NCI-H1105 treated with DMSO at 0.1 percent for 48 hours (cell line): ENCODE measurements at places on chromosomes 2 and 18.

DNA sequence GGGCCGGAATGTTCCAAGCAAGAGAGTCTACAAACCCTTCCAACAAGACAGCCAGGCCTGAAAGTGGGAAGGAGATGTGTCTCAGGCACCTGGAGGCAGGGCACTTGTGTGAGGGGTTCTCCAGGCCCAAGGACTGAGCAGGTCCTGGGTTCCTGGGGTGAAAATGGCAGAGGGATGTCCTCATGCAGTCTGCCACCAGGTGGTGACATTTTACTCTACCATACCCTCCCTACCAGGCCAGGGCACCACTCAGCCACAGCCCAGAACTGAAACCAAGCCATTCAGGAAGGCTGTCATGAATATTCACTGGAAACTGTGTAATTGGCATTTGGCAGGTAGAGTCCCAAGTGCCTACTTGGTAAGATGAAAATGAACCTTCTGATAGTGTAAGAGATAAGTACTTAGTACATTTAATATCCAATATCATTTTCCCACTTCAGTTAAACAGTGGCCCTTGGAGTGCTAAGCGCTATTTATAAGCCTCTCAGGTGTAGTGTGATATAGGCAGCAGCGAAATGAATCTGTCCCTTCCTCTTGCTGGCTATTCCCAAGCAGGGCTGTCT, 185.1 kb downstream of the MYO5B start:
- DNase-seq, result peak; percentile 69

DNA sequence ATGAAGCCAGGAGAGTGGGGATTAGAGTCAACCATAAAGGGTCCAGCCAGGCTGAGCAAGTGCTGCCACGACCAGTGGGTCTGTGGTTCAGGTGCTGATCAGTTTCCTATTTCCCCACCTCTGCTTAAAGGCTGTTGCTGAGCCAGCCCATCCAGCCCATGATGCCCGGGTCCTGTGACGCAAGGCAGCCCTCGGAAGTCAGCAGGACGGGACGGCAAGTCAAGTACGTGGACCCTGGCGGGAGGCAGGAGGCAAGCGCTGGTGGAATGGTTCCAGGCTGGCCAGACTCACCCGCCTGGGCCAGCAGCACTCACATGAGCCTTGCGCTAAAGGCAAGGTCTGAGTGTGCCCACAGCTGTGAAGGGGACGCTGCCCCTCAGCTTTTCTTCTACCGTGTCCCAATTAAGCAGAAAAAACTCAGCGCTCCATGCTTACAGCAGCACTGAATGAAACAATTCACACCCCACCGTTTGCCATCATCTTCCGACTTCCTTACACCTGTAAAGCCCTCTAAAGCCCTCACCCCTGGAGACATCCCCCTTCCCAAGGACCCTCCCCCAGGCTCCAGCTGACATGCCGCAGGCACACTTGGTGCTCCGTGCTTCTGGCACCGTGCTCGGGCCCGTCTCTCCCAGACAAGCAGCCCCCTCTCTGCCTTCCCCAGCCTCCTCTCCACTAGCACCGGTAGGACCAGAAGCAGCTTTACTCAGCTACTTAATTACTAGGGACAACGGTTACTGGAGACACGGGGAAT, 11.3 kb upstream of the RPL31 start:
- DNase-seq, result no peak

- peak; percentile 33 for DNase-seq
These were observed 259.6 kb downstream of the CLIP4 start for GRCh38 chr2:29374823-29375222.

GRCh38 chr18:26468931-26469340, 79.4 kb downstream of the KCTD1 start:
- DNase-seq, result peak; percentile 52

DNA sequence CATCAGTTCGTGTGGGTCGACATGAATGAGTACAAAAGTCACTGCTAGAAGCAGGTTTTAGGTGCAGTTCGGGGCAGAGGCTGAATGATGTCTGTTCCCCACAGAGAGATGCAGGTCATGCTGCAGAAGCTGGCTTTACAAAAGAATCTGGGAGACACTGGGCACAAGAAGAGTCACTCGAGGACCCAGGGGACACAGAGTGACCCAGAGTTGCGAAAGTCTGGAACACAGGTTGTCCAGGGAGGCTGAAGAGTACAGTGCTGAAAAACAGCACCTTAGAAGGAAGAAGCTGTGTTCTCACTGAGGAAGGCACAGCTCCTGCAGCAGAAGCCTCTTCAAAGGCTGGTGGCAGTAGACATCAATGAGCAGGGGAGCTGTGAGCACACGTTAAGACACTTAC, 14.8 kb downstream of the CACNB4 start:
- no peak for DNase-seq

GRCh38 chr2:128446874-128447537, 128.3 kb upstream of the HS6ST1 start:
- no peak for DNase-seq

DNA sequence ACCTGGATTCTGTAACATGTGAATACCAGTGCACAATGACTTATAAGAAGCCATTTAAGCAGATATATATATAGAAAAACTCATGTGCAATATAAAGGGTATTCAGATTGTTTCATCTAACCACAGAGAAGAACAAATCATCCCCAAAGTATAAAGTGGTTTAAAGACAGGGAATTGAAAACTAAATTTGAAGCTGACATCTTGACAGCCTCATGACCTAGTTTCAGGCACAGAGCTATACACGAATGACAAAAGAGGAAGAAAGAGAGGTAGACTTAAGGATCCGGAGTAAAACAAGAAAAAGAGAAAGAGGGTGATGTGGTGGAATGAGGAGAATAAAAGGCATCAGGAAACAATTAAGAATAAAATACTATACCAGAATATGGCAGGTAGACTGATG, 194.5 kb downstream of the EPHA4 start:
- no peak for DNase-seq

DNA sequence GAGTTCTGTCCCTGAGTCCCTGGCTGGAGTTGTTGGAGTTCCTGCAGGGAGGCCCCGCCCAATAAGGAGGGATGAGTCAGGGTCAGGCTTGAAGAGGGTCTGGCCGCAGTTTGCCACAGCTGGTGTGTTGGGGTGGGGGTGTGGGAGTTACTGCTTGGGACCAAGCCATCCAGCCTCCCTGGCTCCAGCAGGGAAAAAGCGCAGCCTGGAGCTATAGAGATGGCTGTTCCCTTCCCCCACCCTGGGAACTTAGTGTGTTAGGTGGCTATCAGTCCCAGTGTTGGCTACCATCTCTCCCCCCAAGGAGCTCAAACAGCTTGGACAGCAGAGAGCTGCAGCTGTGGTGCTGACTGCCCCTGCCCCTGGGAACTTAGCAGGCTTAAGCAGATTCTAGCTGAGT, 13.2 kb upstream of the TANK start:
- no peak for DNase-seq
